ENCODE measurements at places on chromosomes 6 and 20. TPM values are rescaled to one million over a fixed set of nuclear protein-coding genes. Genes with fewer than 3 reads are reported as not detected.
A peak's percentile ranks its signal among the peaks of the same experiment; 100 is the strongest.

TRDN gene
- total RNA-seq: 0.12 TPM

GRCh38 chr6:7261032-7261841 lies 51.8 kb downstream of the SSR1 start:
- peak; percentile 95 for DNase-seq

- no peak for DNase-seq
Measured at GRCh38 chr20:61990484-61990883, 75.2 kb downstream of the TAF4 start.

DNA sequence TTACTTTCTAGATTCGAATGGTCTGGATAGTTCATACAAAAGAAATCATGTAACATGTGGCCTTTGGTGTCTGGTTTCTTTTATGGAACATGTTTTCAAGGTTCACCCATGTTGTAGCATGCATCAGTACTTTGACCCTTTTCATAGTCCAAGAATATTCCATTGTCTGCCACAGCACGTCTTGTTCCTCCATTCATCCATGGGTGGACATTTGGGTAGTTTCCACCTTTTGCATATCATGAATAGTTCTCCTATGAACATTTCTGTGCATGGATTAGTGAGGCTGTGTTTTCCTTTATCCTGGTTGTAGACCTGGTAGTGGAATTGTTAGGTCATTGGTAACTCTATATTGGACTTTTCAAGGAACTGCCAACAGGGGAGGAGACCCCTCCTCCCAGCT lies 31.7 kb downstream of the GSTA3 start:
- DNase-seq: no peak

DNA sequence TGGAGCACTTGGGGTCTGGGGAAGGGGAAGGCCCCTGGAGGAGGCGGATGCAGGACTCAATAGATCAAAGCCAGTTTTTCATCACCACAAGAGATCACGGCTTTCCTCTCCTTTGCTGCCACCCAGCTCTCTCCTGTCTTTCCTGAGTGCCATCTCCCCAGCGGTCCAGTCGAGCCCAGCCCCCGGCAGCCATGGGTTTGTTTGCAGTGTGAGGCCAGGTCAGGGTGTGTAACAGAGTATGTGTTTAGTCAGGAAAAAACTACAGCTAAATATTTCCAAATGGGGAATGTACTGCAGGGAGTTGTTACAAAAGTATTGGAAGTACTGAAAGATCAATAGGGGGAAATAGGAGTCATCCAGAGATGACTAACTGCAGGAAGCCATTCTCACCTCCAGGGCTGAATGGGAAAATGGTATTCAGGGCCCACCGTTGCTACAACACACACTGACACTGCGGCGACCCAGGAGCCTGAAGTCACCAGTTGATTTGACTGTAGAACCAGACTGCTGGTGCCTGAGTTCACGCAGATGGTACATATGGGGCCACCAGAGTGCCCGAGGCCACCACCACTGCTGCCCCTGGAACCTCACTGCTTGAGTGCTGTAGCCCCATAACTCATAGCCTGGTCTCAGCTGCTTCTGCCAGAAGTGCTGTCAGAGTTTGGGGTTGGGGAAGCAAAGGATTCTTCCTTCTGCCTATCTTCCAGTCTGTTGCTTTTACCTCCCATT lies 23.6 kb upstream of the FANCE start:
- DNase-seq: no peak

DNA sequence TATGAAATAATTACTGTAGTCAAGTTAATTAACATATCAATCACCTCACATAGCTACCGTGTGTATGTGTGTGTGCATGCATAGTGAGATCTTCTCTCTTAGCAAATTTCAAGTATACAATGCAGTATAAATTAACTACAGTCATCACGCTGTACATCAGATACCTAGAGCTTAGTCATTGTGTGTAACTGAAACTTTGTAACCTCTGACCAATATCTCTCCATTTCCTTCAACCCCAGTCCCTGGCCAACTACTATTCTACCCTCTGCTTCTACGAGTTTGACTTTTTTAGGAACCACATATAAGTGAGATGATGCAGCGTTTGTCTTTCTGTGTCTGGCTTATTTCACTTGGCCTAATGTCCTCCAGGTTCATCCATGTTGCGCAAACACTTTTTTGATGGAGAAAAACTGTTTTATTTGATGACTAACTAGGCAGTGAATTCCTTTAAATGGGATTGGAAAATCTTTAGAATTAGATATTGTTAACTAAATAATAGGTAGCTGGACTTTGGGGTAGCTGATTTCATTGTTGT lies 459.5 kb downstream of the DHX35 start:
- peak; percentile 15 for DNase-seq

GRCh38 chr20:51381557-51381956 lies 161.0 kb downstream of the NFATC2 start:
- no peak for DNase-seq

- no peak for DNase-seq
Measured at GRCh38 chr20:63748934-63749270, 9.3 kb downstream of the SLC2A4RG start.

GRCh38 chr6:72950114-72950860 lies 275.0 kb downstream of the KHDC1L start:
- peak; percentile 95 for DNase-seq

GRCh38 chr6:50936277-50936681 lies 117.6 kb downstream of the TFAP2B start:
- DNase-seq: peak; percentile 49

LAMA4 gene
- 85.6 TPM for total RNA-seq

DNA sequence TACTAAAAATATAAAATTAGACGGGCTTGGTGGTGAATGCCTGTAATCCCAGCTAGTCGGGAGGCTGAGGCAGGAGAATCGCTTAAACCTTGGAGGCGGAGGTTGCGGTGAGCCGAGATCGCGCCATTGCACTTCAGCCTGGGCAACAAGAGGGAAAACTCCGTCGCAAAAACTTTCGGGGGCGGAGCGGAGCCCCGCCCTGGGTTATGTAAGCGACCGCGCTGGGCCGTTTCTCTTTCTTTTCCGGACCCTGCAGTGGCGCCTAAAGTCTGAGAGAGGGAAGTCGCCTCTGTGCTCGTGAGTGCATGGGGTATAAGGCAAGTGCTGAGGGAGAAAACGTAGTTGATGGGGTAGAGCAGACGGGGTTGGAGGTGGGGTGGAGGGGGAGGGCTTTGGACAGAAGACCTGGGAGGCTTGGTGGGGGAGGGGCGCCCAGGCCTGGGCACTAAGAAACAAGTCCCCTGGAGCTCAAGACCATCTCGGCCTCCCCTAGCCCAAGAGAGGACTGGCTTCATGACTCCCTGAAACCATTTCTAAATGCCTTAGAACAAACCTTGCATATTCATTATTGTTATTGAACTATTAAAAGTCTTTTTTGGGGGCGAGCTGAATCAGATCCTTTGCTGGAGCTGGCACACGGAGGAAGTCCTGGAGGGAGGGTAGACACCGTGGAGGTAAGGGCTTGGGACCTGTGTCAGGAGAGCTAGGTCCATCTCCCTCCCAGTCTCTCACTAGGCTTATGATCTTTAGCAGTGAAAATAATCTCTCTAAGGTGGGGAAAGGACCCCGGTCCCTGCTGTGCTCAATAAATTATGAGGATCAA lies 2.7 kb upstream of the MICA start:
- DNase-seq: peak; percentile 81

SLC35D3 gene
- total RNA-seq: not detected

DNA sequence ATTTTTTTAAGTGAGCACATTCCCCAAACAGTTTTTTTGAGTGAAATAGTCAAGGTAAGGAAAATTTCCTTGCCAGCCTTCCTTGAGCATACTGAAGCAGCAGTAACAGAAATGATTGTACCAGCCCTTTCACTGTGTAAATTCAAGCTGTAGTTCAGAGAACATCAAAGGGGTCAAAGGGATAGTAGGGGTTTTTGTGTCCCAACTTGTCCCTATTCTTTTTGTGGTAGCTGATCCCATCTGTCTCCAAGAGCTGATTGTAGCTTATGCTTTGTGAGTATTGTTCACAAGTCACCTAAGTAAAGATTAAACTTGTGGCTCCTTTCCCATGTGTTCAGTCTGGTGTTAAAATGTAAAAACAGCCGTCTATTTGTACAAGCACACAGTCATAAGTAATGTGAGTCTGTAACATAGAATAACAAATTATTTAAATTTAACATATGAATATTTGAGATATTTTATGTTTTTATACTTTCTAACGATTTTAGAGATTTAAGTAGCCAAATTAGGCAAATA lies 185.0 kb downstream of the CENPW start:
- DNase-seq: no peak

DNA sequence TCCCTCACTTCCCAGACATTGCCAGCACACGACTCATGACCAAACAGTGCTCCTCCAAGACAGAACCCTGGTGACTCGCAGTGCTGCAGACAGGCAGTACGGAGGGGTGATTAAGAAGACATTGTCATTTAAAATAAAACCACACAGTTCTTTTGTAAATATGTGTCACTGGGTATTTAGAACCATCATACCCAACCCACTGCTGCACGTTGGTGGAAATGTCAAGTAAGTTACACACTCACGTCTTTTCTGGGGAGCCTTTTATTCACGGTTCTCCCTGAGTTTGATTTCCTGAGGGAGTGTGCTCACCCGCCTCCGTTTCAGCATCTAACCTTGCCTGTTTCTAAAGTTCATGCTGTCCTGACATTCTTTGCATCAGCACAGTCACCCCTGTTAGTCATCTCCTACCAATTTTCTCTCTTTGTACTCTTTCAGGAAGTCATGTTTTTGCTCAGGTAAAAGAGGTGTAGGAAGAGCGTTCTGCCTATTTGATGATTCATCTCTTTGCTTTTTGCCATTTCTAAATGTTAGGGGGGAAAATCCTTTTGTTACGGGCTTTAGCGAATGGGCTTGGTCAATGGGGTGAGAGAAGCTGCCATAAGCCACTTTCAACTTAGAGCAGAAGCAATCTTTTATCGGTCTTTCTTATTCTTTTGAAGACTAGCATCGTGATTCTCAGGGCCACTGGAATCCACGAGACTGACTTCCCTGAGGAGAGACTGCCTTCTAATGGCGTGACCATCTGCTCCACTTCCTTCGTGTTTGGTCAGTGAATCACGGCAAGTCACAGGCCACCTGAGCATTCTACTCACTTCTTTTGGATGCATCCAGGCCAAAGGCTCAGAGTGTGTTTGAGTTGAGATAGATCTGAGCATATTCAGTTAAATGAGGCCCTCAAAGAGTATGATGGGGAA lies 512.8 kb upstream of the JARID2 start:
- peak; percentile 97 for DNase-seq

DNA sequence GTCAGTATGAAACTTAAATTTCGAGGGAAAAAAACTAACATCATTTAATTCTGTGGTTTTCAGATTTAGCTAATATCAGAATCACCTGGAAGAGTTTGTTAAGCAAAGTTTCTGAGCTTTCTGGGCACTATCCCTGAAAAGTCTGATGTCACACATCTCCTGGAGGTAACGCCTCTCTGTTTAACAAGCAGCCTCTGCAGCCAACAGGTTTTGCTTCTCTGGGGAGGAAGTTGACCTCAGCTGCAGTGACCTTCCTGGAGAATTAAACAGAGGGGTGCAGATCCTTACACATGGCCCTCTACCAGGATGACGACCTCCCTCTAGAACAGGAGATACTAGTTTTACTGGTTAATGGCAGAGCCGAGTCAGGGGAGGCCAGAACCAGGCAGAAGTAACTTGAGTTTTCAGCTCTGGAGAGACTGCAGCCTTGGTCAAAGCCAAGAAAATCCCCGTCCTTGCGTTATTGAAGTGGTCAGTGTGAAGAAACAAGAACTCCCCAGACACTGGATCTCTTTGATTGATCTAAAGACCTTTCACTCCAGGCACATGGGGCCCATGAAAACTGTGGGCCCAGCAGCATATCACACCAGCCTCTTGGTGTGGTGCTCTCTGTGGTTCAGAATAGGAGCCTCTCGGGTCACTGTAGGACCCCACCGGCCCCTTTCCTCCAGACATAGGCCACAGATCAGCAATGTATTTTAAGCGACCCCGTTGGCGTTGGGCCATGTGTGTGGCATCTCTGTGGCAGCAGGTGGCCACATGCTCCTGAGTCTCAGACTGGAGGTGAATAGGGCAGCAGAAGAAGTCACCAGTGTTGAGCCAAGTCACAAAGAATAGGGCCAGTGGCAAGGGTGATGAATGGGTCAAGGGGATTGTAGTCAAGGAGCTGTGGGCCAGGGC lies 33.4 kb upstream of the CCR6 start:
- DNase-seq: no peak

CST5 gene
- not detected for total RNA-seq

DNA sequence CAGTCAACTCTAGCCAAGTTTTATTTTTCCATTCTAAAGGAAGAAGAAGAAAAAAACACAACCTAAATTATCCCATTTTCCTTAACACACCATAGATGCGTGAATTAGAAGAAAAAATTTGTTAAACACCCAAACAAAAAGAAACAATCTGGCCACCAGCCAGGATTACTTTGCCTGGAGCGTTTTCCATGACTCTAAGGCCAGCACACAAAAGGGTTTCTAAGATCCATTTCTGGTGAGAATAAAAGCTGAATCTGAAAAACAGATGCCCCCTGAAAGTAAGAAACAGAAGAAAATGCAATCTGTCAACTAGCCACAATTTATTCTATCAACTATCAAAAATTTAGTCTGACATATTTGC lies 267.2 kb upstream of the SULF2 start:
- peak; percentile 97 for DNase-seq

GRCh38 chr6:39907871-39908575 lies 26.2 kb downstream of the MOCS1 start:
- DNase-seq: no peak

- DNase-seq: no peak
Measured at GRCh38 chr6:45462190-45463134, 84.7 kb upstream of the SUPT3H start.

DNA sequence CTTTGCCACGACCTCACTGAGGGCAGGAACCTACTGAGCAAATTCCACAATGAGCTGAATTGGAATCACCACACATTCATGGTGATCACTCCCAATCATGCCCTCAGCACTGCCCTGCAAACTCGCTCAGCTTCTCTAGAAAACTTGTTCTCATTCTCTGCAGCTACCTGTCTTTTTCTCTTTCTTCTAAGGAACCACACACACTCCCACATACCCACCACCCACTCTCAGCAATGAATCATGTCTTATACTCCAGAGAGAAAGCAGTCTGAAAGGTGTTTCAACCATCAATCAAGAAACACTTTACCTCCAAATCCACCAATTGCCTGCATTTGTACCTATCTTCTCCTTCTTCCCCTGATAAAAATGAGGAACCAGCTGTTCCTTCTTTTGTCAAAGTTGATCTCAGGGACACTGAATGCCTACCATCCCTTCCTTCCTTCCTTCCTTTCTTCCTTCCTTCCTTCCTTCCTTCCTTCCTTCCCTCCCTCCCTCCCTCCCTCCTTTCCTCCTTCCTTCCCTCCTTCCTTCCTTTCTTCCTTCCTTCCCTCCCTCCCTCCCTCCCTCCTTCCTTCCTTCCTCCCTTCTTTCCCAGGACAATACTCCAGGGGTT lies 84.6 kb upstream of the SGK1 start:
- no peak for DNase-seq

DNA sequence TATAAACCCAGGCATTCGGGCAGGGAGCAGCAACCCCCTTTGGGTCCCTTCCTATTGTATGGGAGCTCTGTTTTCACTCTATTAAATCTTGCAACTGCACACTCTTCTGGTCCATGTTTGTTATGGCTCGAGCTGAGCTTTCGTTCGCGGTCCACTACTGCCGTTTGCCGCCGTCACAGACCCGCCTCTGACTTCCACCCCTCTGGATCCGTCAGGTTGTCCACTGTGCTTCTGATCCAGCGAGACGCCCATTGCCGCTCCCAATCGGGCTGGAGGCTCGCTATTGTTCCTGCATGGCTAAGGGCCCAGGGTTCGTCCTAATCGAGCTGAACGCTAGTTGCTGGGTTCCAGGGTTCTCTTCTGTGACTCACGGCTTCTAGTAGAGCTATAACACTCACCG lies 111.3 kb downstream of the TMEM170B start:
- no peak for DNase-seq

GRCh38 chr20:10557685-10558084 lies 116.1 kb downstream of the JAG1 start:
- DNase-seq: peak; percentile 37

All from M059J (cell line).